Activated CD8-positive, alpha-beta T cell treated with anti-CD3 and anti-CD28 coated beads for 36 hours (primary cell): ENCODE measurements at places on chromosomes 3 and 15. TPM values are rescaled to one million over a fixed set of nuclear protein-coding genes. Genes with fewer than 3 reads are reported as not detected.

GRCh38 chr15:84103345-84103744, 132.2 kb upstream of the GOLGA6L4 start:
- peaks cover 7% of the 10 kb centered on the region for H3K27me3 ChIP-seq
- DNase-seq, result no peak
- no peak overlapping the region for H3K27ac ChIP-seq
- H3K4me1 ChIP-seq, result no peaks in the 10 kb centered on the region
- H3K36me3 ChIP-seq, result no peaks in the 10 kb centered on the region

DNA sequence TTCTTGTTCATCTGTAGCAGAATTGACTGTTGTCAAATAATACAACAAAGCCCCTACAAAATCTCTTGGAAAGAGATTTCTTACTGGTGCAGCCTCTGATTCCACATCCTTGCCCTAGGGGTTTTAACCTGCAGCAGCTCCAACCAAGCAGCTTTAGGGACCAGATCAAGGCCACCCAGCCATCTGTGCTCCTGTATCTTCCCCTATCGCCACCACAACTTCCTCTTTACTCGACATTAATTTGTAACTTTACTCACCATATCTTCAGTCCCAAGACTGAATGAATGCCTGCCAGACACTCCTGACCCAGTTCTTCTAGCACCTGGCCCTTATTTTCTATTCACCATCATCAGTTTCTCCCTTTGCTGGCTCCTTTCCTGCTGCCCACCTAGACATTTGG, 156.6 kb upstream of the IL12A start:
- no peak overlapping the region for H3K27ac ChIP-seq
- no peaks in the 10 kb centered on the region for H3K4me1 ChIP-seq
- peaks cover 6% of the 10 kb centered on the region for H3K27me3 ChIP-seq
- H3K4me3 ChIP-seq, result no peak overlapping the region
- no peaks in the 10 kb centered on the region for H3K36me3 ChIP-seq

DNA sequence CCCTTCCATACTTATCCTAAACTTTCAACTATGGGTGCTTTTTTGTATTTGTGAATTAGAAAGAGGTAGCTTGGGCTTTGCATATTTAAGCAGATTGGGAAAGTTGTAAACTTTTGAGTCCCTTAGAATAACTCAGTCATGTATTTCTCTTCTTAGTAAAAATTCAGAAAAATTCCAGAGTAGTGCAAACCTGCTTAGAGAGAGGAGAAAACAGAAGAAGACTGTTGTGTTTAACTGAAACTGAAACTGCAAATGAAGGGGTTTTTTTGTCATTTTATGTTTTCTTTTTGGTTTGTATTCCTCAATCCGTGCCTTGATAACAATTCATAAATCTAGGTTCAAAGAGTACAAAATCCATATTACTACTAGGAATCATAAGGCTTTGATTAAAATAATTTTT, 31.3 kb downstream of the CD200 start:
- H3K4me3 ChIP-seq, result no peak overlapping the region
- no peak for DNase-seq
- H3K27me3 ChIP-seq, result no peaks in the 10 kb centered on the region
- peaks cover 30% of the 10 kb centered on the region for H3K4me1 ChIP-seq
- H3K27ac ChIP-seq, result peak overlapping the region; percentile 48

Gene POLG
- 106 TPM for total RNA-seq

Gene ANKUB1
- total RNA-seq, result not detected
